Stimulated activated CD4-positive, alpha-beta T cell treated with anti-CD3 and anti-CD28 coated beads, TNF-alpha, amount 100 ng/mL, for 1 hour (primary cell): ENCODE measurements at places on chromosomes 4 and X.

- DNase-seq = no peak
Measured at GRCh38 chr4:149292425-149293007, 523.1 kb downstream of the IQCM start.

DNA sequence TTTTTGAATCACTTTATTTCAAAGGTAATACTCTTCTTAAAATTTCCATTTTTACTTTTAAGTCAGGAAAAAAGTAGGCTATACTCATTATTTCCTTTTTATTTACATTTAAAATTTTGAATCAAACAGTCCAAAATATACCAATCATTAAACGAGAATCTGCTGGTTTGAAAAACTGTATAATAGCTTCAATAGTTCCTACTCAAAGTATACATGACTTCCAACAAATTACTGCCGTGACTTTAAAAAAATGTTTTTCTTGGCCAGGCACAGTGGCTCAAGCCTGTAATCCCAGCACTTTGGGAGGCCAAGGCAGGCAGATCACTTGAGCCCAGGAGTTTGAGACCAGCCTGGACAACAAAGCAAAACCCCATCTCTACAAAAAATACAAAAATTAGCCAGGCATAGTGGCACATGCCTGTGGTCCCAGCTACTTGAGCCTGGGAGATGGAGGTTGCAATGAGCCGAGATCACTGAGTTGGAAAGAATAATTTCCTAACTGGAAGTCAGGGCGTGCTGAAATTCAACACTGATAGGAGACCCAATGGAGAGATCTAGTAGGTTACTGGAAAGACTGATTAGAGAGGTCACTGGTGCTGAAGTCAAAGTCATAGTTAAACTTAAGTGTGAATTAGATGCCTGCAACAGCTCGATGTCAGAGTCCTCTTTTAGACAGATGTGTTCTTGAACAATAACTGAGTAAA, 9.0 kb downstream of the KLHL8 start:
- DNase-seq = no peak

GRCh38 chrX:69124108-69124507, 41.1 kb downstream of the PJA1 start:
- DNase-seq = no peak

GRCh38 chr4:116361790-116362189, 723.6 kb downstream of the TRAM1L1 start:
- no peak for DNase-seq

DNA sequence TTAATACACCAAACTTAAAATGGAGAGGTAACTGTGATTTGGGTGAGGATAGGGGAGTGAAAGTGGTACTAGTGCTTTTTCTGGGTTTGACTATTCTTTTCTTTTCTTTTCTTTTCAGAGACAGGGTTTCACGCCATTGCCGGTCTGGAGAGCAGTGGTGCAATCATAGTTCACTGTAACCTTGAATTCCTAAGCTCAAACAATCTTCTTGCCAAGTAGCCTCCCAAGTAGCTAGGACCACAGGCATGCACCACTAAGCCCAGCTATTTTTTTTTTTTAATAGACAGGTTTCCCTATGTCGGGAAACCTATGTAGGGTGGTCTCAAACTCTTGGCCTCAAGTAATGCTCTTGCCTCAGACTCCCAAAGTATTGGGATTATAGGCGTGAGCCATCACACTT, 3.0 kb upstream of the ARMCX4 start:
- no peak for DNase-seq

DNA sequence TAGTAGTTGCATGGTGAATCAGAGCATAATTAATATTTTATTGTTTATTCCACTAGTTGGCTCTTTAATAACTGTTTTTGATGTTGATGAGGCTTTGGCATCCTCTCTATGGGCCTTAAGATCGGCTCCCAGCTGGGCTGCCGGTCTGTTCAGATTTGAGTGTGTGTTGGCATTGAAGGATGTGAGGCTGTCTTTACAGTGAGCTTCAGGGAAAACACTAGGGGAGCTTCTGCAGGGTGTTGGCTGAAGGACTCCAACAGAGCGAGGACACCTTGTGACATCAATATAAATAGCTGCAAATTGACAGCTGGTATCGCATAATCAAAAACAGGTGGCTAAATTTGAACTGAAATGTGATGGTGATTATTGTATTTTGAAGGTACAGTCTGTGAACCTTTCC, 322.0 kb downstream of the FSTL5 start:
- no peak for DNase-seq

- no peak for DNase-seq
Measured at GRCh38 chrX:4944767-4945166, 1231.3 kb upstream of the PRKX start.

GRCh38 chr4:183828125-183828524, 77.0 kb upstream of the STOX2 start:
- DNase-seq = no peak

DNA sequence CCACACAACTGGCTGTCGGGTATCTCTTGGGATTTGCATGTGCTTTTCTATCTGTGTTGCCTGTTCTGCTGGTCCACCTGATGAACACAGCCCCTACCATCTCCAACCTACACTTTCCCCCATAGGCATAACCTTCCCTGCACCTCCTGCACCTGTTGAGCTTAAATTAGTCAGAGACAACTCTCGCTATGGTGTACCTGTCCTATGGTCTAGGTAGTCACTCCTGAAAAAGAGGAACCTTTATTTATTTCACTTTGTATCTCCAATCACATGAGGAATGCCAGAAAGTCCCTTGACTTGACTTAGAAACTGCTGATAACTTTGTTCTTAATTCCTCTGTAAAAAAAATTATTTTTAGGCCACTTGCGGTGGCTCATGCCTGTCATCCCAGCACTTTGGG, 338.1 kb downstream of the DHRSX start:
- DNase-seq = no peak

DNA sequence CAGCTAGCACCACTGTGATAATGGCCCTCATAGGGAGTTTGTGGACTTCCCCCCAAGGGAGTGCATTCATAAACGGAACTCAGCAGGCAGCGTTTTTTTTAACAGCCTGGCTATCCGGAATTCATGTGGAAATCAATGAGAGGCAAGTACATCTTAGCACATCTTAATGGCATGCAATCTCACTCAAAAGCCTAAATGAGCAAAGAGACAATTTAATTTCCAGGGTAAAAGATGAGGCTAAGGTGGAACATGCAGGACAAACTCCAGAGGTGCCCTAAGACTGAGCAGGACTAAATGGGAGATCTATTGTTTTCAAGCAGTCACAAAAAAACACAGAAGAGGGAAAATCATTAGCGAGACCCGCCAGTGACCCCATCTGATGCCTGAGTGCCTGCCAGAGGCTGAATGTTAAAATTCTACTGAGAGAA, 243.5 kb upstream of the KCNIP4 start:
- DNase-seq = no peak

DNA sequence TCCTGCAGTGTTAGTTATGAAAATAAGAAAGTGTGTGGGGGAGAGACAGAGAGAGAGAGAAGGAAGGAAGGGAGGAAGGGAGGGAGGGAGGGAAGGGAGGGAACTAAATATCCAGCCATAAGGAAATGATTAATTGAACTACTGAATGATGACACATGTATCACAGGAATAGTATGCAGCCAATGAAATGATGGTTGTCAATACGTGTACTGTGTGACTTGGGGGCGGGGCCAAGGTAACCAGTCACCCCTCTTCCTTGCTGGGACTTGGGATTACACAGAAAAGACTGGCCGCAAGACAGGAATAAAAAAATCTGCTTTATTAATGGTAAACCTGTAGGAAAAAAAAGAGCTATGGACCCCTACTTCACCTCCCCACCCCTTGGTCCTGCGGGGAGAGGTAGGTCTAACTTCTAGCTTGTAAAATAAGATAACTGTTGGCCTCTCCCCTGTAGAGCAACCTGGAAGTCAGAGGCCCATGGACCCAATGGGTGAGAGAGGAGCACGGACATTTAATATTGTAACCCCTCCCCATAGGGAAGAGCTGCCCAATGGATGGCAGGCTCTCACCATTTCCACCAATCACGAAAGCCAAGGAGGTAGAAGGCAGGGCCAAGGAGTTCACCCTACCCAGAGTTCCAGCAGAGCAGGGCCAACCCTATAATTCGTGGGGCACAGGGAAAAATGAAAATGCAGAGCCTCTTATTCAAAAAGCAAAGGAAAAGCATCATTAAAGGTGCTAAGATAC, 7.4 kb downstream of the PPP2R2C start:
- no peak for DNase-seq

GRCh38 chr4:8731364-8731763, 138.8 kb downstream of the CPZ start:
- no peak for DNase-seq

DNA sequence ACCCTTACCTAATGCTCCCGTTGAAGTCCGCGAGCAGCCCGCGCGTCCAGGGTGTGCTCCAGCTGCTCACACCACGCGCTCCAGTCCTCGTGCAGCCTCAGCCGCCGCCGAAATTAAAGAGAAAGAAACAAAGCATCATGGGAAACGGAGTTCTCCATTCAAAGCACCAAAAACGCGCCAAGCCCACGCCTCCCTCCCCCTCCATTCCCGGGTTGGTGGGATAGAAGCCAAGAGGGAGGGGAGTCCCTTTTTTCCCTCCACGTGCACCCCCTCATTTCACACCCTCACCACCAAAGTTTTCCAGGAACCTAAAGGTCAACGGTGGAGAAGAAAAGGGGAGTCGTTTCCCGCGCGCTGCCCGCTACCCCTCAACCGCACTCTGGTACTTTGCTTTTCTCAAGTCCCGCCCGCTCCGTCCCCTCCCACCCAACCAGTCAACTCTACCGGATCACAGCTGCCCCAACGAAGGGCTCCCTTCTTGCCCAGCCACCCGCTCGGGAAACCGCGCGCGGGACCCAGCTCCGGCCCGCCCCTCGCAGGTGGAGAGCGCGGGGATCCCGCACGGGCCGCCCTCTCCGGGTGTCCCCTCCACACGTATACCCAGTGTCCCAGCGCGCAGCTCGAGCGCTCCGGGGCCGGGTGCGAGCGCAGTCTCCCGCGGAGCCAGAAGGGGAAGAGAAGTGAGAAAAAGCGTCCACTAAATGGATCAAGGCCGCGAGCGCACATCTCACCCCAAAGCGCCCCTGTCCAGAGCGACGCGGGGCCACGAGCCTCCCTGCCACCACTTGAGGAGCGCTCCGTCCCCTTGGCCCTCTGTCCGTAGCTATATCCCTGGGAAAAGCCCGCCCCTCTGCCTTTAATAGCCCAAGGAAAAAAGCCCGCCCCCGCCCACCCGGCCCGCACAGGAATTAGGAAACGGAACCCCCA, 65.1 kb upstream of the CCDC160 start:
- DNase-seq = no peak

DNA sequence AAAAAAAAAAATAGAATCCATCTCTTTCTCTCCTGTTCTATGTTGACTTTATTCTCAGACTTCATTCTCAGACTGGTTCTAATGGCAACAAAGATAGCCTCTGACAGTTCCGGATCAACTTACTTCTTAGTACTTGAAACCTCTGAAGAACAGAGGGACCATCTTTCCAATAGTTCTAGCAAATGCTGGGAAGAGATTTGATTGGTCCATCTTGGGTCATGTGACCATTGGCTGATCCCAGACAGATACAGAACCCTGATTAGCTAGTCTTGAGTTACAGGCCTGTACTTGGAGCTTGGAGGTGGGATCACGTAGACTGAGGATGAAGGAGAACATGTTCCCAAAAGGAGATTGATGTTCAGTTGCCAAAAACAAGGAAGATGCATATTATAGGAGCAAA, 66.9 kb upstream of the STIM2 start:
- no peak for DNase-seq
